ENCODE measurements at places on chromosomes 6 and 20. TPM values are rescaled to one million over a fixed set of nuclear protein-coding genes. Genes with fewer than 3 reads are reported as not detected.

The LHFPL5 gene
- polyA plus RNA-seq: 0.09 TPM

The BTN1A1 gene
- 0.16 TPM for polyA plus RNA-seq

The SLC22A2 gene
- polyA plus RNA-seq: 0.39 TPM

The CDC5L gene
- polyA plus RNA-seq: 12.7 TPM

The CGAS gene
- 4.7 TPM for polyA plus RNA-seq

The KIF16B gene
- polyA plus RNA-seq: 5.2 TPM

The HFE gene
- polyA plus RNA-seq: 3.8 TPM

The WFDC2 gene
- 48.4 TPM for polyA plus RNA-seq

The EDN1 gene
- 14.3 TPM for polyA plus RNA-seq

The KHDC1L gene
- polyA plus RNA-seq: 2.8 TPM

The GSTA1 gene
- polyA plus RNA-seq: 1.8 TPM

The CDH4 gene
- 0.34 TPM for polyA plus RNA-seq

The HS3ST5 gene
- 0.02 TPM for polyA plus RNA-seq

The TUBB2B gene
- polyA plus RNA-seq: 4.3 TPM

The EFCAB8 gene
- 0.46 TPM for polyA plus RNA-seq

The DDO gene
- 0.64 TPM for polyA plus RNA-seq

The PRICKLE4 gene
- polyA plus RNA-seq: 1.4 TPM

The CBLN4 gene
- 0.09 TPM for polyA plus RNA-seq

The ISM1 gene
- polyA plus RNA-seq: 1.2 TPM

The VARS1 gene
- polyA plus RNA-seq: 25.2 TPM

The HLA-DOB gene
- polyA plus RNA-seq: 40.1 TPM

The ULBP3 gene
- polyA plus RNA-seq: 0.48 TPM

The AVP gene
- polyA plus RNA-seq: 5.2 TPM

The ALDH8A1 gene
- 9.1 TPM for polyA plus RNA-seq

The LRFN2 gene
- 0.11 TPM for polyA plus RNA-seq

The SLC35B2 gene
- 18.8 TPM for polyA plus RNA-seq

The RIPOR3 gene
- 23.4 TPM for polyA plus RNA-seq

The MUC22 gene
- 0.02 TPM for polyA plus RNA-seq

The OXT gene
- polyA plus RNA-seq: 3.6 TPM

The PACRG gene
- 0.62 TPM for polyA plus RNA-seq

The PRDM13 gene
- polyA plus RNA-seq: under 0.01 TPM

Measured in thymus (tissue), 14 donors.